ENCODE measurements at places on chromosomes 2 and 18. TPM values are rescaled to one million over a fixed set of nuclear protein-coding genes. Genes with fewer than 3 reads are reported as not detected.

The ZC3H6 gene
- total RNA-seq: 7.5 TPM

The SLC9A2 gene
- total RNA-seq: not detected

The PKDCC gene
- 0.28 TPM for total RNA-seq

The RNF152 gene
- total RNA-seq: 0.13 TPM

The GAL3ST2 gene
- total RNA-seq: not detected

The MTCL1 gene
- 1.0 TPM for total RNA-seq

The RHOB gene
- 27.4 TPM for total RNA-seq

The XIRP2 gene
- not detected for total RNA-seq

The CD207 gene
- not detected for total RNA-seq

DNA sequence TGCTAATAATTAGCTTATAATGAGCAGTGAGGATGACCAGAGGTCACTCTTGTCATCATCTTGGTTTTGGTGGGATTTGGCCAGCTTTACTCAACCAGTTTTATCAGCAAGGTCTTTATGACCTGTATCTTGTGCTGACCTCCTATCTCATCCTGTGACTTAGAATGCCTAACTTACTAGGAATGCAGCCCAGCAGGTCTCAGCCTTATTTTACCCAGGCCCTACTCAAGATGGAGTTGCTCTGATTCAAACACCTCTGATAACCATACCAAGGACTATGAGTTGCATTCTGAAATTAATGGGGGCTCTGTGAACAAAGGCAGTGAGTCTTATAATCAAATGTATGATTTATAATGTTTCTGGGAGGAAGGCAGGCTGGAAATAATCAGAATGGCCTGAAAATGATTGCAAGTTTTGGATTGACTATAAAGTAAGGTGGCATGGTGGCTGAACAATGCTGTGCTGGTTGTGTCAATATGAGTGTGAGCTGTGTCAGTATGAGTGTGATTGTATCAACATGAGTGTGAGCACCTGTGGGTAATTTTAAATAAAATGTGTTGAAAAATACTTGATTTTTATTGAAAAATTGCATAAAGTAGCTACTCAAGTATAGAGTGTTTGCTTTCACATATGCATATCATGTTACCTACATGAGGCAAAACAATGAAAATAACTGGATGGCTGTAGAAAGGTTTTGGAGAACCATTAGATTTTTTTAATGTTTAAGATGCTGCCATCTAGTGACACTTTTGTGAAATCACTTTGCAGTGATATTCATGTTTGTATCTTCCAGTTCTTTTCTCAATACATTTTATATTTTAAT is 103.0 kb downstream of the KYNU start:
- DNase-seq: no peak

GRCh38 chr2:157395811-157396210 is 48.1 kb downstream of the CYTIP start:
- no peak for DNase-seq

DNA sequence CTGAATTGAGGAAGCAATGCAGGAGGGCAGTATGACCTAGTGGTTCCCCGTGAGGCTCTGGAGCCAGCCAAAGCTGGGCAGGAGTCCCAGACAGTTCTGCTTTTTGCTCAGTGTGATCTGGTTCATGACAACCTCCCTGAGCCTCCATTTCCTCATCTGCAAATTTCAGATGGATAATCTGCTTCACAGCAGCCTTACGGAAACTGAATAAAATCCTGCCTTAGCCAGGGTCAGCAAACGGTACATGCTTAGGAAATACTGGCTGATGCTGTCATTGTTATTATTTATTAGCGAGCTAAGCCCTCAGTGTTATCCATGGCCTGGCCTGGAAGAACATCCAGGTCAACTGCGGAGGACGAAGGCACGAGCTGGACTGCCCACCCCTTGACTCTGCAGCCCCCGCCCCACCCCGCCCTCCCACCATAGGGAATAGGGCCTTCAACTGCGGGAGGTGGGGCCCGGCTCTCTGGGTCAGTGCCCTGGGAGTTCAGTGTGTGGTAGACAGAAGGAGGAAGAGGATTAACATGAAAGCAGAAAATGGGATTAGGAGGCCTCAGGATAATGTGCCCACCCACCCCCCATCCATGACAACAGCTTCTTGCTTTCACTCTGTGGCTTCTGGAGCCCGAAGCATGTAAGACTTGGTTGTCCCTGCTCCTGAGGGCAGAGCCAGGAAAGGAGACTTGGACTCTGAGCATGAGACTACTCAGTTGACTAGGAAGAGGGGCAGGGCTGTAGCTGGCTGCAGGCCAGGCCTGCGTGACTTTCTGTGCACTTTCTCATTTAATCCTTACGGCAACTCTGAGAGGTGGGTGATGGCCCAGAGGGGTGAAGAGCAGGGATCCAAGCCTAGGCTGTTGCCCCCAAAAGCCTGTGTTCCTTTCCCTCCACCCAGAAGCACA is 13.1 kb downstream of the PKDCC start:
- no peak for DNase-seq

DNA sequence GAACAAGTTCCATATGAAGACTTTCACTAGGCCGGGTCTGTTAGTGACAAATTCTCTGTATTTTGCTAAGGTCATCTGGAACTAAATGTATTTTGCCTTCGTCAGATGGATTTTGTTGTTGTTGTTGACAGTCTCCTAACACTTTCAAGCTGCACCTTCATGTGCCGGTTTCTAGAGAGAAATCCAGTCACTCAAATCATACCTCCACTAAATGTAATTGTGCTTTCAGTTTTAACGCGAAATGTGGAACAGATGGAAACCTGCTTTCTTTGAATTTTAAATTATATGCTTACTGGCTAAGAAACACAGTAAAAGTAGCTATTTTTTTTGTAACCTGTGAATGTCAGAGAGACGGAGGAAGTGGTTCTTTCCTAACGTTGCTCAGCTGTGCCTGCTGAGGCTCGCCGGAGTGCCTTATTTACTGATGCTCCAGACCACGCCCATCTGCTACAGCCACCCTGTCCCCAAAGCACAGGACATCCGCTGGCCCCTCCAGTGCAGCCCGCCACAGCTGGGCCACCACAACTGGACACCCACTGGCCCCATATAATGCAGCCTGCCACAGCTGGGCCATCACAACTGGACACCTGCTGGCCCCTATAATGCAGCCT is 134.7 kb downstream of the PXDN start:
- no peak for DNase-seq

DNA sequence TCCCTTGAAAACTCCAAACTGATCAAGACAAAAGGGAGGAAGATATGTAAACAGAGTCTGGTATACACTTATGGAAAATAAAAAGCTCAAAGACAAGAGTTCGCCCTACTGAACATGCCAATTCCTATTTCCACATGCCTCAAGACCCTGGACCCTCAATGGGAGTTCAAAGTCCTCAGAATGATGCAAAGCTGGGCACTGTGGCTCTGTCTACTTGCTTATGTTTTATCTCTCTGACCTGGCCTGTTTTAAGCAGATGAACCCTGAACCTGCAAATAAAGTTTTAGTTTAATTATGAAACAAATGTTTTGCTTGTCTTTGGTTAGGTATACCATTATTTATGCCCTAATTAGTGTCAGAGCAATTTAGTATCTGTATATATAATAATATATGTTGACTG is 22.6 kb downstream of the NR4A2 start:
- DNase-seq: no peak

DNA sequence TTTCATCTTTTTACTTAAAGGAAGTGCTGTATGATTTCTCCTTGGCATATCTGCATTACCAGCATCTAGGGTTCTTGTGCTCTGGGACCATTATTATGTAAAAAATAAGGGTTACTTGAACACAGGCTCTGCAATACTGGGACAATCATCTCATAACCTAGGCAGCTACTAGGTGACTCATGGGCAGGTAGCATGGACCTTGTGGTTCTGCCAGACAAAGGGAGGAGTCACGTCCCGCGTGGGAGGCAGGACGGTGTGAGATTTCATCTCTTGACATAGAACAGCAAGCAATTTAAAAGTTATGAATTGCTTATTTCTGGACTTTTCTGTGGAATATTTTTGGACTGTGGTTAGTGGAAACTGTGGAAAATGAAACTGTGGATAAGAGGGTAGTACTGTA is 34.1 kb downstream of the ASAP2 start:
- no peak for DNase-seq

- DNase-seq: no peak
These were observed 11.9 kb upstream of the RPL37A start for GRCh38 chr2:216486708-216487107.

- no peak for DNase-seq
These were observed 57.8 kb downstream of the RBKS start for GRCh38 chr2:27832396-27832795.

DNA sequence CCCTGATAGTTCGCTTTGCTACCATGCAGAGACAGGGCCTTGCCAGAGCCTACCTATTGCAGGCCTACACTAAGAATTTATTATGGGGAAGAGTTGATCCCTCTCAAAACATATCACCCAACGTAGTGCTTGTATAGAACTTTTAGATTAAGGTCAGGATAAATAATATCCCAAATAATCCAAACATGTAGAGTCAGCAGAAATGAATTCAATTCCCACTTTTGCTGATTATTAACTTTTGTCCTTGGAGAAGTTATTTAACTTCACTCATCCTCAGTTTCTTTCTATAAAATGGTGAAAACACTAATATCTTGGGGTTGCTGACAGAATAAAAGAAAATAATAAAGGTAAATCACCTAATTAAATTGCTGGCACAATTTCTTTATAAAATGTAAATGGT is 294.1 kb downstream of the XIRP2 start:
- no peak for DNase-seq

- no peak for DNase-seq
These were observed 78.4 kb upstream of the CYP1B1 start for GRCh38 chr2:38154395-38154794.

DNA sequence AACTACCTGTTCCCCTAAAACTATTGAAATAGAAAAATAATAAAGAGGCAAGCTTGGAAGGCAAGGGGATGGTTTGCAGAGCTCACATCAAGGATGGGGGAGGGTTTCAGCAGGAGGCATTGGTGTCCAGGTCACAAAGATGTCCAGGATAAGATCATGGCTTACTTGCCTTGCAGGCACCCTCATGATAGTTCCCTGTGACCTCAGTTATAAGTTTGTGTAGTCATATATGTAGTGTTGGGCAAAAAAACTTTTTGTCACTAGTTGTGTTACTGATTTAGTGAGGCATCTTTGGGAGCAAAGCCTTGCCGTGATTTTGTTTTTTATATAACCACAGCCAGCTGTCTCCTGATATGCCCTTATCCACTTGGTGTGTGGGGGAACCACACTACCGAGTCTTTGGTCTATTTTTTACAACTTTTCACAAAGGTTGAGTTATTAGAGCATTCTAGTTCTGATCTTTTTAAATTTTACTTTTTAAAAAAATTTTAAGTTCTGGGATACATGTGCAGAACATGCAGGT is 53.3 kb downstream of the IL1R2 start:
- DNase-seq: no peak

- no peak for DNase-seq
These were observed 38.3 kb upstream of the NRP2 start for GRCh38 chr2:205644018-205644417.

GRCh38 chr18:50680966-50681365 is 121.1 kb downstream of the MAPK4 start:
- no peak for DNase-seq

DNA sequence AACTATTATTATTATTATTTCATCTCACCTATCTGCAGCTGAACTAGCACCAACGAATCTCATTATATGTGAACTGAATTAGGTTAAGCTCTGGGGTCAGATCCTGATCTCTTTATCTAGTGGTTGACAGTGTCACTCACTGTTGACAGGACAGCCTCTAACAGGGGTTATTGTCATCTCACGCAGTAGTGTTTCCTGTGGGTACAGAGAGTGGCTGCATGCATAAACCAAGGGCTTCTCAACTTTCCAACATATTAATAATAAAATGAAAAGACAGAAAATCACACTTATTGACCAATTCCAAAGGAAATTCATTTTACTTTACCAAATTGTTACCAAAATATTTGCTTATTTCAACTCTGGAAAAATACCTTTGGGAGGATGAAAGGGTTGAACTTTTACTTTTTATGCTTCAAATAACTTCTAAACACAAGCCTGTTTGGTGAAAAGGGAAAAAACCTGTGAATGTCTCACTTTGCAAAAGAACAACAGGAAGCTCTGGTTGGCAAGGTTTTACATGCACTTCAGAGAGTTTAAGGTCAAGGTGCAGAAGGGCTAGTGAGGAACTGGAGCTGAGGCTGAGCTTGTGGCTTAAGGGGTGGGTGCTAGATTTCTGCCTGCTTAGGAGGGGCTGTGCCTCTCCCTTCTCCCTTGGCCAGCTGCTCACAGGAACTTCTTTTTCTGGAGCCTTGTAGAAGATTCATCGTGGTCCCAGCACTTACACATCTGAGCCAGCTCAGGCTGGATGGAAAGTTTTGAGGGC is 72.6 kb downstream of the CTAGE1 start:
- DNase-seq: no peak

DNA sequence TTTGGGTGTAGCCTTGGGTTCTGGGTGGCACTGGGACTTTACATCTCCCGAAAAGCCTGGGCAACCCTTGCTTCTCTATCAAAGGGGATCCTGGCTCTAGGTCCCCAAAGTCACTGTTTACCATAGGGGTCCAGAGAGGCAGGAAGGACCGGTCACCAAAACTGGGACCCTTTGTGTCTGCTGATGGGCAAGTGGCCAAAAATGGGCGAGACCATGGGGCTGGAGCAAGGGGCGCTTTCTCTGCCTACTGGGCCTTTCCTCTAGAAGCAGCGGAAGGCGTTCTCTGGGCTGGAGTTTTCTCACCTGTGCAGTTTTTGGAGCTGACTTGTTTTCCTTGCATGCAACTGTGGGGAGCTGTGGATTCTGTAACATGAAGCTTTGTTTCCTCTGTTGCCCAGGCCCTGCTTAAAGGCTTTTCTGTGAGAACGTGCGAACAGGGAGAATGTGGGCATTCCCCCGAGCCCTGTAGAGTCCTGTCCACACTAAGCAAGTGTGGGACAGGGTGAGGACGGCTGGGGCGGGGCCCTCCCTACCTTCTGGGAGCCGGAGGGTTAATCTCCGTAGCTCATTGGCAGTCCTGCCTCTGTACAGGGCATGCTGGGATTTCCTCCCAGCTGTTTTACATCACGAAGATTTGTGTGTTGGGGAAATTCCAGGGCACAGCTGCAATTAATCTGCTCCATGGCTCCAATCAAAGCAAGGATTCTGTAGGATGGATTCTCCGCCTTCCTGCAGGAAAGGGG is 50.2 kb downstream of the TGOLN2 start:
- no peak for DNase-seq

DNA sequence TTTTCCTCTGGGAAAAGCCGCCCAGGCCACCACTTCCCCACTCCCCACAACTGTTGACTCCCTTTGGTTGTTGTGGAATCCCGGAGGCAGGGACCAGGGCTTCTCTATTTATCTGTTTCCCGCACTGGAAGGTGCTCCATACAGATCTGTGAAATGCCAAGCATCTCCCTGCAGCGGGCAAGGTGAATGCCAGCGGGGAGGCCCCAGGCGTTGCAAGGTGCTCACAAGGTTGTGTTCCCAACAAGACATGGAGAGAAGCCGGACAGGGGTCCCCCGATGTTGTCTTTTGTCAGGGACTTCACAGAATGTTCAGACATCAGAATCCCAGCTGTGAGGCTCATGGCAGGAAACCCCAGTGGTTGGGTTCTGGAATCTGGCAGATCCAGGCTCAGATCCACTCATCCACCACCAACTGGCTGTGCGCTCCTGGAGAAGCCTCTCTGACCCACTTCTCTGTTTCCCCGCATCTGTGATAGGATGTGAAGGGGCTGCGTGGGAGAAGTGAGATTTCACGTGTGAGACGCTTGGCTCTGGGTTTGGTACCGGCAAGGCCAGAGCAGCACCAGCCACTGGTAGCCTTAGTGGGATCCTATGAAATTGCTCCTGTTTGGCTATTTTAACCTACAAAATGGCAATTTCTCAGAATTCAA is 8.6 kb upstream of the NEU2 start:
- no peak for DNase-seq

Measured in CD8-positive, alpha-beta memory T cell (primary cell).